CD4-positive, alpha-beta T cell treated with Interleukin-17A for 4 hours (primary cell): ENCODE measurements at places on chromosomes 11 and 22.

DNA sequence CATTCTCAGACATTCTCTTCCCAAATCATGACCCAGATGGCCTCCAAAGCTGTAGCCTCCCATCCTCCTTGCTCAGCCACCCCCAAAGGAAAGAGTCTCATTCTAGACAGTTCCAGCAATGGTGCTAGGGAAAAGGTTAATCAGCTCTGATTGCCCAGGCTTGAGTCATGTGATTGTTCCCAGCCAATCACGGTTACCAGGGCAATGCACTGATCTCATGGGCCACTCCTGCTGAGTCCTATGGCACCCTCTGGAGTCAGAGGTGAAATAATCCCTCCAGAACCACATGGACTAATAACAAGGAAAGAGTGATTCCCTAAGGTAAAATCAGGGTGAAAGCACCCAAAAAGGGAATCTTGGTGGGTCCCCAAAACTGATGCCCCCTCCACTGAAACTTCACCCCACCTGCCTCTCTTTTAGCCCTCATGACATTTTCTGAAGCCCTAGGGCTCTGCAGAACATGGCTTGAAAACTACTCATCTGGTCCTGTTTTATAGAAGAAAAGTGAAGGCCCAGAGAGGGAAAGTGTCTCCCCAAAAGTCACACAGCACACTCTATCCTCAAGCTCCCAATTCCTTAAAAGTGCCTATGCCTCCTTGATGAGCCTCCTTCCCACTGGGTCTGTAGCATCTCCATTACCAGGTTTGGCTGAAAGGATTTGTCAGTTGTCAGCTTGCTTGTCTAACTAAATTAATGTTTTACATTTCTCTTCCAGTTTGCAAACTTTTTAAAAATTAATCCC, 203.7 kb downstream of the MN1 start:
- no peak for DNase-seq

- DNase-seq: no peak
Measured at GRCh38 chr11:69343401-69344321, 49.7 kb downstream of the MYEOV start.

GRCh38 chr11:112297248-112297866, 36.7 kb upstream of the PLET1 start:
- DNase-seq: peak; percentile 48

DNA sequence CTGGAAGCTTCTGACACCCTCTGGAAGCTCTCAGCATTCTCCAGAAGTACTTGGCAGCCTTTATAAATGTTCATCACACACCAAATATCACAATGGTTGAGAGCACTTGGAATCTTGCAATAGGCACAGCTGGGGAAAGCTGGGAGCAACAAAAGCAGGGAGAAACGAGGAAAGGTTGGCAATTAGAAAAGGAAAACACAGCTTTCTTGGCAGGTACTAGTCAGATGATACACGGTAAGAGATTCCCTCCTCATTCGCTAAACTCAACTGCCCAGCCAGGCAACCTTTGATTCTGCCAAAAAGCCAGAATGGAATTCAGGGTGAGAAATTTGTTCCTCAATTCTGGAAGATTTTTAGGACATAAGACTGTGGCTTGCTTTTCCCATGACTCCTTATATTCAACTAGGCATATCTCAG, 576.9 kb upstream of the ANO5 start:
- no peak for DNase-seq

DNA sequence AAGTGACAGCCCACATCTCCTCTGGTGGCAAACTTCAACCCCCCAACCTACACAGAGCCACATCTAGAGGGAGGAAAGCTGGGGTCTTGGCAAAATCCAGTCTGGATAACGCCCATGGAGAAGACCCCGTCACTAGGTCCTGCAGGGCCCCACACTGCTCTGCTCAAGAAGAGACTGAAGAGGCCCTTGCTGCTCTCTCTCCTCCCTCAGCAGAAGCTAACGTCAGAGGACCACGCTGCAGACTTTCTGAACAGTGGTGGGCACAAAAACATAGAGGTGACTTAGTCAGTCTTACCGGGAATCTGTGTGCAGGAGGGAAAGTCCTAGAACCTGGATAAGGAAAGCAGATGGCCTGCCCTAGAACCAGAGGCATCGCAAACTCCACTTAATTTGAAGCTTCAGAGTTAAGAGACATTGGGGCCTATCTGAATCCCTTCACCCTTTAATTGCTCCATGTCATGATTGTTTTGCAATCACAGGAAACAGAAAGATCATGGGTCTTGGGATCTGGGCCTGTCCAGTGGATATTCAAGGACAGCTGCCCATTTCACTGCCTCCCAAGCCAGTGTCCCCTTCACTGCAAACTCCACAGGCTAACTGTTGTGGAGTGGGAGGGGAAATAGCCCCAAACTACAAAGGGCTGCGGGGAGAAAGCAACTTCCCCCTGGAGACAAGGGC, 1.7 kb downstream of the DKK3 start:
- DNase-seq: no peak

DNA sequence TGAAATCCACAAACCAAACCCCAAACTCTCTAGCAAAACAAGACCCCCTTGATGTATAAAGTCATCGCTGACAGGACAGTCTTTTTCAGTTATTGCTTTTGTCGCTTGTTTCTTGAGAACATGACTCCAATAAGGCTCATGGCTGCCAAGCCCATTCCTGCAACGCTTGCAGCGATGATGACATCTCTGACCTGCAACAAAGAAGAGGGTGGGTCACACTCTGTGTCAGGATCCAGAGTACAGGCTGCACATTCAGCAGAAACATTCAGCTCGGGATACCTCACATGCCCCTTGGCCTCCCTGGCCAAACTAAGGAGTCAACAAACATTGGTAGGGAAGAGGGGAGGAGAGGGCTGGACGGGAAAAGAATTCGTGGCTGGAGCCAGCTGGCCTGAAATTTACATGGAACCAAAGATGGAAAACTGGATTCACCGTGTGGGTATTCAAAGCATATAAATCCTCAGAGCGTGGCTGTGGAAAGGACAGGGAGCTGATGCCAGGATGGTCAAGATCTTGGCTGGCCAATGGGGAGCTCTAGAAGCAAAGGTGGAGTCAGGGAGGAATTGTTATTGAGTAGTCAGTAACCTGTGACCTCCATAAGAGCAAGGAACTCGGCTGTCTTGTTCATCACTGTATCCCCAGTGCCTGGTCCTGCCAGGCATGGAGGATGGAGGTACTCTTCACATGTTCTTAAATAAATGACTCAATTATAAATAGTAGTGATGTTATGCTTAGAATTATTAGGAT, 11.8 kb upstream of the PLAAT2 start:
- no peak for DNase-seq
